ENCODE measurements at places on chromosomes 1 and 21.

DNA sequence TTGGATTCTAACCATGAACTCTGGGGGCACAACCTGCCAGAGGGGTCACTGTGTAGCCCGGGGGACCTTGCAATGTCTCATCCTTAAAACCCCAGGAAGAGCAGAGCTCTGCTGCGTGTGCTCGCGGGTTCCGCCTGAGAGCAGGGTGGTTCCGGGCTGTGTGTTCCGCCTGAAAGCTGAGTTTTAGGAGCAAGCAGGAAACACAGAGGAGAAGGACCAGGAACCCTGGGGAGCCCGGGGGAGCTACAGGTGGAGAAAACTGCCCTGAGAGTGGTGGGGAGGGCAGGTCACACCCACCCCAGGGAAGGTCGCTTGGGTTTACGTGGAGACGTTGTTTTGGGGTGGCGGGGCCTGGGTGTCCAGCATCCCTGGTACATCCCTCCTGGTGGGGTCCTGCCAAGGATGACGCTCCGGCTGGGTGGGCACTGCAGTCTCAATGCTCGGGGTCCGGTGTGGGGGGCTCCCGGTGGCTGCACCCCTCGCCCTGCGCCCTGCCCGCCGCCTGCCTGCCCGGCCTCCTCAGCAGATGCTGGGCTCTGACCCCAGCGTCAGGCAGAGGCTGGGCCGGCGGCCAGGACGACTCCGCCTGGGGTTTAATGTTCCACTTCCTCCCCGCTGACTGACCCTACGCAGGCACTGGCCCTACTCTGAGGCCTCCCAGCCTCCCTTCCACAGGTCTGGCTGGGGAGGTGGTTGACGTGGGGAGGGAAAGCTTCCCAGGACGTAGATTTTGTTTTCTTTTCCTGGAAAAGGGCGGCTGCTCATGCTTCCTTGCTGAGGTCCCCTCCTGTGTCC lies 17.3 kb upstream of the C1orf159 start:
- DNase-seq: no peak

GRCh38 chr1:12244585-12244984 lies 14.8 kb downstream of the VPS13D start:
- no peak for DNase-seq

DNA sequence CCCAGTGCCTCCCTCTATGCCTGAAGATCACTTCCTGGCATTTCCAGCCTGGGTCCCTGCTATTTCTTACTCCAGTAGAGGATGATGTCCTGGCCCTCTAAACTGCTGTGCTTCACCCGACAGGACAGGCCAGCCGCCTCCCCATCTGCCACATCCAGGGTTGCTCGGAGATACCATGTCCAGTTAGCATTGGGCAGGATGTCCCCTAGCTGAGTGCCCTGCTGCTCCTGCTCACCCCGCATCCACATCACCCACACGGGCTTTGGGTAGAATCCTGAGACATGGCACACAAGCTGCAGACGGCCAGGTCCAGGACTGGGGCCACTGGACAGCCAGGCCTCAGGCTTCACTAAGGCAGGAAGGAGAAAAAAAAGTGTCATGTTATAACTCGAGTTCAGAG lies 2.0 kb downstream of the CD1B start:
- DNase-seq: no peak

DNA sequence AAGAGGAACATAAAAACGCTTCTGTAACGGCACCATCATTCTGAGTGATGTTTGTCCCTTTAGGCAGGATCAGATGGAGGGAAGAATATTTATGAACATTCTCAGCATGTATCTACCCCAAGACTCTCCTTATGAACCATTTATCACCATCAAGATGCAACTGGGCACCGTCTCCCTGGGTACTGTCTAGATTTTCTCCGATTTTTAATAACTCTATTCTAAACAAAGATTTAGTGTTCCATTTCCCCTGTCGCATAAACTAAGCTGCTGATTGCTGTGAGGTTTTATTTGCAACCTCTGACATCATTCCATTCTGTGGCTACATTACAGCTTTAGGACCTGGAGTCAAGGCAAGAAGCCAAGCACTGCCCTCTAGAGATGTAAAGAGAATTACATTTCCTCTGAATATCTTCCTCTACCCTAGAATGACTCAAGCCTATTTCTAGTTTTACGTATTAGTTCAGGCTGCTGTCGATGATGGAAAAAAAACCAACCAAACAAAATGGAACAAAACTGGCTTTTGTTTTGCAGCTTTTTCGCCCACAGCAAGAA lies 130.1 kb upstream of the MAP1LC3C start:
- no peak for DNase-seq

GRCh38 chr1:22263359-22263758 lies 120.5 kb upstream of the WNT4 start:
- no peak for DNase-seq

DNA sequence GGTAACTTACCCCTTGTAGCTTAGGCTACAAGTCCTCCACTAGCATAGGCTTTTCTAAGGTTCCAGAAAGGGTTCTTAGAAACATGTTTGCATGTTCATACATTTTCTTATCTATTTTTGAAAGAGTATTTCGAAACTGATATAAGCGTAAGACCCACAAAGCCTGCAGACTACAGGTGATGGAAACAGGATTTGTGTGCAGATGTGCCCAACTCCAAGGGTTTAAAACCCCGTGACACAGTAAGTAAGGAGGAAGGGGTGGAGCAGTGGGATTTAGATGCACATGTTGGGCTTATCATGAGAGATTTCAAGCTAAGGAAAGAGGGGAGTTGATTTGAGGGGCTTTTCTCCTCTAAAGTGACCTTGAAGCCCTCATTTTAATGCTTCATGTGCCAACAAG lies 164.7 kb downstream of the LTN1 start:
- DNase-seq: no peak
